ENCODE measurements at places on chromosomes 5 and 9. TPM values are rescaled to one million over a fixed set of nuclear protein-coding genes. Genes with fewer than 3 reads are reported as not detected.
A peak's percentile ranks its signal among the peaks of the same experiment; 100 is the strongest.

GRCh38 chr9:32579706-32580331, 6.9 kb upstream of the NDUFB6 start:
- H3K36me3 ChIP-seq = no peaks in the 10 kb centered on the region
- peaks cover 33% of the 10 kb centered on the region for H3K27me3 ChIP-seq
- H3K4me1 ChIP-seq = no peaks in the 10 kb centered on the region
- DNase-seq = peak; percentile 80
- H3K27ac ChIP-seq = no peak overlapping the region

- H3K4me1 ChIP-seq = peaks cover 26% of the 10 kb centered on the region
- peak overlapping the region; percentile 72 for H3K27ac ChIP-seq
- no peak for DNase-seq
- H3K27me3 ChIP-seq = no peaks in the 10 kb centered on the region
- peak overlapping the region; percentile 38 for H3K4me3 ChIP-seq
Observed at GRCh38 chr9:125529589-125530515, 177.2 kb downstream of the MAPKAP1 start.

INSL4 gene
- total RNA-seq = not detected

DNA sequence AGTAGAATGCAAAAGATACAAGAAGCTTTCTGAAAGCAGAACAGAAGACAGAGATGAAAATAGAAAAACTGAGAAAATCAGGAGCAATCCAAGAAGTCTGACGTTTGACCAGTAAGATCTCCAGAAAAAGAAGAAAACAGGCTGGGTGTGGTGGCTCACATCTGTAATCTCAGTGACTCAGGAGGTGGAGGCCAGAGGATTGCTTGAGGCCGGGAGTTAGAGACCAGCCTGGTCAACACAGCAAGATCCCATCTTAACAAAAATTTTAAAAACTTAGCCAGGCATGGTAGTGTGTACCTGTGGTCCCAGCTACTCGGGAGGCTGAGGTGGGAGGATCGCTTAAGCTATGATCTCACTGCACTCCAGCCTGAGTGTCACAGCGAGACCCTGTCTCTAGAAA, 15.9 kb downstream of the RETREG1 start:
- H3K27me3 ChIP-seq = peaks cover 5% of the 10 kb centered on the region
- no peaks in the 10 kb centered on the region for H3K36me3 ChIP-seq
- H3K27ac ChIP-seq = no peak overlapping the region
- H3K4me3 ChIP-seq = no peak overlapping the region
- no peak for DNase-seq

HDAC3 gene
- 128 TPM for total RNA-seq

IFNK gene
- not detected for total RNA-seq

GRCh38 chr5:3886524-3887451, 291.2 kb downstream of the IRX1 start:
- H3K27me3 ChIP-seq = no peaks in the 10 kb centered on the region
- H3K27ac ChIP-seq = peak overlapping the region; percentile 52
- H3K4me1 ChIP-seq = peaks cover 12% of the 10 kb centered on the region
- H3K4me3 ChIP-seq = peak overlapping the region; percentile 53
- no peaks in the 10 kb centered on the region for H3K36me3 ChIP-seq
- no peak for DNase-seq

DNA sequence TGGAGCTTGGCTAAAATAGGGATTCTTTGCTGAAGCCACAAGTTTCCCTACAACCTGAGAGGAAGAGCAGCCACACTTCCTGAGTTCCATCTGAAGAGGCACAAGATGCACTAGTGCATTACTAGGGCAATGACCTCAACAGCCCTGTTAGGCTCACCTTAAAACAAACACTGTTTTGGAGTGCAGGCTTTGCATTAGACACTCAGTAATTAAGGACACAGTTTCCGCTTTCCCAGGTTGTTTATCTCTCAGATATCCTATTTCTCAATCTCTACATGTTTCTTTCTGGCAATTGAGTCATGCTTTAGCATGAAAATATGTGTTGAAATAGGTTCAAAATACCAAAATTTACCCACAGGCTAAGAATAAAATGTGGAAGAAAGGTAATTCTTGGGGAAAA, 34.2 kb downstream of the EMB start:
- peaks cover 15% of the 10 kb centered on the region for H3K4me1 ChIP-seq
- H3K4me3 ChIP-seq = no peak overlapping the region
- no peak for DNase-seq
- no peaks in the 10 kb centered on the region for H3K36me3 ChIP-seq

DMRT2 gene
- not detected for total RNA-seq

WDR38 gene
- total RNA-seq = not detected

NOL6 gene
- 104 TPM for total RNA-seq

AQP7 gene
- total RNA-seq = not detected

DNA sequence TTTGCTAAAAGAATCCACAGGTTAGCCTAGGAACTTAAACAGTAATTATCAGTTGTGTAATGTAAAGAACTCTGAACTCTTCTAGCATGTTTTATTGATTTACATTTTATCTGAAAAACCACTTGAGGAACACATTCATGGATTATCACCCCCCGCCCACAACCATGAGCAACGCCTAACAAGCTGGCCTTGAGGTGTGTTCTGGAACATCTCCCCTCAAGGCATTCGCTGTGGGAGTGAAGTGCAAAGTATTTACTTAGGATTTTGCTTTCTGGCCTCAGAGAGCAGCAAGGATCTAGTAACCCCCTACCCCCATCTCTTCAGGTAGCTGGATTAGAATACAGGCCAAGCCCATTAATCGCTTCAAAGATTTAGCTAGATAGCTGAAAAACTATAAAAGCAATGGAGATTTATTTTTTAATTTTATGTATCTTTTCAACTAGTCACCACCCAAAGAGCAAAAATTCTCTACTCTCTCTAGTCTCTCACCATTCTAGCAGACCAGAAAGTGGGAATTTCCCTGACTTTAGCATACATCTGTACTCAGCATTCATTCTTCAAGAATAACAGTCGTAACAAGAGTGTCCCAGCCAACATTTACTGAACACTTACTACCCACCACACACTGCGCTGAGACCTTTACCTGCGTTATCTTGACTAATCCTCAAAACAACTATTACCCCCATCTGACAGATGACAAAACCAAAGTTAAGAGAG, 37.2 kb downstream of the DDX31 start:
- H3K27me3 ChIP-seq = no peaks in the 10 kb centered on the region
- no peak for DNase-seq
- no peaks in the 10 kb centered on the region for H3K4me1 ChIP-seq
- H3K27ac ChIP-seq = no peak overlapping the region
- peaks cover 11% of the 10 kb centered on the region for H3K36me3 ChIP-seq

DNA sequence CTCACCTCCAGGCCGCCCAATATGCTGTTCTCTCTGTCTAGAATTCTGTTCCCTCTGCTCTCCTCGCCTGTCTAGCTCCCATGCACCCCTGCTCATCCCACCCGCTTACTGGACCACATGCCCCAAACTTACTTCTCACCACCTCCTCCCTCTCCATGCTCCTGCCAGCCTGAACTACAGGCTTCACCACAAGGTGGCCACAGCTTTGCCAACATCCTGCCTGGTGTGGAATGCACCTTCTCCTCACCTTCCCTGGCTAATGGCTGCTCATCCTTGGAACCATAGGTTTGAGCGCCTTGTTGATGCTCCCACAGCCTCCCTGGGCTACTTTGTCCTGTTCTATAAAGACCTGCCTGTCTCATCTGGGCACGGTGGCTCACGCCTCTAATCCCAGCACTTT, 9.6 kb downstream of the LAMC3 start:
- H3K4me3 ChIP-seq = no peak overlapping the region
- H3K27ac ChIP-seq = no peak overlapping the region
- DNase-seq = no peak
- H3K4me1 ChIP-seq = no peaks in the 10 kb centered on the region

ADAMTS2 gene
- total RNA-seq = not detected

GRCh38 chr5:66239034-66239433, 94.9 kb downstream of the SREK1 start:
- peaks cover 9% of the 10 kb centered on the region for H3K4me1 ChIP-seq
- H3K4me3 ChIP-seq = no peak overlapping the region
- H3K27ac ChIP-seq = no peak overlapping the region
- peaks cover 19% of the 10 kb centered on the region for H3K27me3 ChIP-seq
- no peak for DNase-seq

DNA sequence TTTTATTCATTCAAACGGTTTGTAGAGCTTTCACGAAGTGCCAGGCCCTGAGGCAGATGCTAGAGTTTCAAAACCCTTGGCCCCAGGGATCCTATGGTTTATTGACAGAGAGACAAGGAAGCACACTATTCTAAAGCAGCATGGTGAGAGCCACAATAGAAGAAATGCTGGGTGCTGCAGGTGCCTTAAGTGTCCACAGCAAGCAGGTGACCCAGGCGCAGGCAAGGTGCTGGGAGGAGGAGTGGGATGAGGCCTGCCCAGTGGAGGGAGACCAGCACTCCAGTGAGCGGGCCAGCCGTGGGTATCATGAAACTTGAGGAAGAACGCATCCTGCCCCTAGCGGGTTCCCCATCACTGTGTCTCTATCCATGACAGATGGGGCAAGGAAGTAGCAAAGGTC, 71.0 kb downstream of the OSMR start:
- H3K4me1 ChIP-seq = no peaks in the 10 kb centered on the region
- no peaks in the 10 kb centered on the region for H3K36me3 ChIP-seq
- no peak overlapping the region for H3K27ac ChIP-seq
- H3K4me3 ChIP-seq = no peak overlapping the region

GRCh38 chr5:156715287-156715686, 134.8 kb upstream of the PPP1R2B start:
- DNase-seq = no peak
- peaks cover 14% of the 10 kb centered on the region for H3K27me3 ChIP-seq
- no peak overlapping the region for H3K4me3 ChIP-seq
- no peak overlapping the region for H3K27ac ChIP-seq

MEIKIN gene
- total RNA-seq = not detected

- no peak overlapping the region for H3K4me3 ChIP-seq
- no peaks in the 10 kb centered on the region for H3K27me3 ChIP-seq
- peaks cover 20% of the 10 kb centered on the region for H3K4me1 ChIP-seq
- peaks cover 1% of the 10 kb centered on the region for H3K36me3 ChIP-seq
Observed at GRCh38 chr9:122086873-122087272, 6.2 kb downstream of the TTLL11 start.

DNA sequence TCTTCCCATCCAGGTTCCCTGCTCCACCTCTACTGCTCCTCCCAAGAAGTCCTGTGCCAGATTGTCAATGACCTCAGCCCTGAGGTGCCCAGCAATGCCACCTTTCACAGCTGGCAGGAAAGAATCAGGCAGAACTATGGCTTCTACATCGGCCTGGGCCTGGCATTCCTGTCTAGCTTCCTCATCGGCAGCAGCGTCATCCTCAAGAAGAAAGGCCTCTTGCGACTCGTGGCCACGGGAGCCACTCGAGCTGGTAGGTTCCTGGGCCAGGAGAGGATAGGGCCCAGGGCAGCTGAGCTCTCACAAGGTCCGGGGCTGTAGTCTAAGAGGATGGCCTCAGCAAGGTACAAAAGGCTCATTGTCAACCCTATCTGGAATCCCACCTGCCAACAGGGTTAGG, 3.1 kb downstream of the NIPAL4 start:
- H3K27me3 ChIP-seq = peaks cover 17% of the 10 kb centered on the region
- H3K4me3 ChIP-seq = no peak overlapping the region
- no peak for DNase-seq
- peaks cover 42% of the 10 kb centered on the region for H3K4me1 ChIP-seq

GRCh38 chr5:35826554-35826953, 30.1 kb upstream of the IL7R start:
- H3K36me3 ChIP-seq = no peaks in the 10 kb centered on the region
- H3K27ac ChIP-seq = peak overlapping the region; percentile 22
- no peaks in the 10 kb centered on the region for H3K27me3 ChIP-seq
- no peak overlapping the region for H3K4me3 ChIP-seq

FBXL7 gene
- not detected for total RNA-seq

GRCh38 chr9:114163517-114163951, 8.2 kb downstream of the COL27A1 start:
- H3K36me3 ChIP-seq = no peaks in the 10 kb centered on the region
- no peak overlapping the region for H3K27ac ChIP-seq
- H3K4me1 ChIP-seq = no peaks in the 10 kb centered on the region
- peaks cover 8% of the 10 kb centered on the region for H3K27me3 ChIP-seq
- no peak for DNase-seq

GRCh38 chr5:167895899-167896659, 395.4 kb upstream of the WWC1 start:
- no peaks in the 10 kb centered on the region for H3K36me3 ChIP-seq
- DNase-seq = no peak
- peaks cover 11% of the 10 kb centered on the region for H3K27me3 ChIP-seq
- no peak overlapping the region for H3K4me3 ChIP-seq

C9orf72 gene
- 4.0 TPM for total RNA-seq

GRCh38 chr9:21174671-21175070, 8.2 kb upstream of the IFNA21 start:
- H3K4me3 ChIP-seq = no peak overlapping the region
- no peak overlapping the region for H3K27ac ChIP-seq
- no peaks in the 10 kb centered on the region for H3K4me1 ChIP-seq
- H3K36me3 ChIP-seq = no peaks in the 10 kb centered on the region

CNTLN gene
- 2.9 TPM for total RNA-seq
